ENCODE measurements at places on chromosomes 6 and 20.

DNA sequence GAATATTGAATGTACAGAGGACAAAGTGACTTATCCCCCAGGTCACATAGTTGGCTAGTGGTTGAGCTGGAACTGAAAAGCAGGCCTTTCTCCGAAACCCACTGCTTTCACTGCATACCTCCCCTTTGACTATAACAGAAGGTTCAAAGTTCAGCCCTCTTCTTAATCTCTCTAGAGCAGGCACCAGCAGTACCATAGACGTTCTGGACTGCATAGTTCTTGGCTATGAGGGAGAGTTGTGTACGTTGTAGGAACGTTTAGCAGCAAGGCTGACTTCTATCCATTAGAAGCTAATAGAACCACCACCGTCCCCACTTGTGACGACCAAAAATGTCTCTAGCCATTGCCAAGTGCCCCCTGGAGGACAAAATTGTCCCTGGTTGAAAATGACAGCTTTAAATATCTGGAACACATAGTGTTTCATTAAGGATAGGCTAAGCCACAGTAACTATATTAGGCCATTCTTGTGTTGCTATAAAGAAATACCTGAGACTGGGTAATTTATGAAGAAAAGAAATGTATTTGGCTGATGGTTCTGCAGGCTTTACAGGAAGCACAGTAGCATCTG, 123.8 kb upstream of the MTHFD1L start:
- DNase-seq = no peak

GRCh38 chr20:63655249-63655648, 2.0 kb upstream of the STMN3 start:
- no peak for DNase-seq

GRCh38 chr6:106360989-106361430, 493 bp downstream of the CRYBG1 start:
- DNase-seq = no peak

- no peak for DNase-seq
These were observed 65.5 kb downstream of the GMDS start for GRCh38 chr6:2179950-2180349.

DNA sequence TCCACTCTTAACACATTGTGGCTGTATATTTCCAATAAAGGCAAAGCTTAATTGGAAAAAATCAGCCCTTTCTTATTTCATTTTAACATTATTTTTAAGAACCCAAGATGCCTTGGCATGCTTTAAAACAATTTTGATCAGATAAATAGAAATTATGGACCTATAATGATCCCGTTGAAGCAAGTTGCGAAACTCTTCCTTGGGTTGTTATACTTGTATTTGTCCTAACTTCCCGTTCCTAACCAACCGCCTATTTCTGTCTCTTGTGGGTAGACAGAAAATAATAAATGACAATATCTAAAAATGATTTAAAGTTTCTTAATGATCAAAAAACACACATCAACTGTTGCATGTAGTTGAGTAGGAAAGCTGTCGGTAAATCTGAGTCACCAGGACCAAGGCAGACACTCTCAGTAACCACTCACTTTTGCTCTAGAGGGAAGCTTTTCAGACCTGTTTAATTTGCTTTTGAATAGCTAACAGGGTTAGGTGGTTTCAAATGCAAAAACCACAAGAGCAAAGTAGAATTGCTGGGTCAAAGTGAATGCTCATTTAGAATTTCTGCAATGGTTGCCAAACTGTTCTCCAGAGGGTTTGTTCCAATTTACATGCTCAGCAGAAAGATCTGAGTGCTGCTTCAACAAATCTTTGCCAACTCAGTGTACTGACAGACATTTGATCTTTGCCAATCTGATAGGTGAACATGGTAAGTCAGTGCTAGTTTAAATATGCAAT, 34.2 kb upstream of the KCNK5 start:
- no peak for DNase-seq

DNA sequence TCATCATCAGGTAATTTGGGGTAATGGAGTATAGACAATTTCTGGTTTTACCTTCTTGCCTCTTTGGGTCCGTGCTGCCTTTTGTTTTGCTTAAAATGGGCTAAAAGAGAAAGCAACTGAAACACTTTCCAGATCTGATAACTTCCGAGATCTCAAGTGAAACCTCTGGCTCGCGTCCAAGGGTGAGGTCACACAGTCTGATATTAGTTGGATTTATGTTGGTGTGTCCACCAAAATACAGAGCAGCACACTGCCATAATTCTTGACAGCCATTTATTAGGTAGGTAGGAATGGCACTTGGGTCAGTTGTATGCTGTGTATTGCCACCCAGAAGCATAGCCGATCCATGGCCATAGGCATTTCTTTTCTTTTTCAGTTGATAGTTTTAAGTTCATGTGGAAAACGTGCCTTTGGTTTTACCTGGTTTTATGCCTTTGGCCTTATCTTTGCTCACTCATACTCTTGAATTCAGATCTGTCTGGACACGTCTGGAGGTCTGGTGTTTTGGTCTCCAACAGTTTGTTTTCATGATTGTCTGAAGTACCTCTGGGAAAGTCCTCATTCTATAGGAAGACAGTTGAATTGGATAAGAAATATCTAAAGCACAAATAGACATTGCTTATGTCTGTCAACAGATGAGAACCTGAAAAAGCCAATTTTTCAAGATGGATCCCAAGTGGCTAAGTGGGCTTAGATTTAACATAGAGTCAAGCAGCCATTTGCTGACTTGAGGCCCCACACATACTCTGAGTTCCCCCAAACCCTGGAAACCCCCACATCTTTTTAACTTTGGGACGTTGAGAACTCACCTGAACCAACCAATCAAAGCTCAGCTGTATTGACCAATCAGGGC, 320.8 kb downstream of the SOX4 start:
- no peak for DNase-seq

- no peak for DNase-seq
These were observed 183.0 kb downstream of the THBS2 start for GRCh38 chr6:169070506-169071176.

- DNase-seq = no peak
These were observed 6.1 kb upstream of the ULBP2 start for GRCh38 chr6:149935668-149936067.

- no peak for DNase-seq
These were observed 70.5 kb downstream of the FAM217A start for GRCh38 chr6:4008324-4009047.

GRCh38 chr6:33213166-33213988, 5.1 kb downstream of the RING1 start:
- DNase-seq = no peak

DNA sequence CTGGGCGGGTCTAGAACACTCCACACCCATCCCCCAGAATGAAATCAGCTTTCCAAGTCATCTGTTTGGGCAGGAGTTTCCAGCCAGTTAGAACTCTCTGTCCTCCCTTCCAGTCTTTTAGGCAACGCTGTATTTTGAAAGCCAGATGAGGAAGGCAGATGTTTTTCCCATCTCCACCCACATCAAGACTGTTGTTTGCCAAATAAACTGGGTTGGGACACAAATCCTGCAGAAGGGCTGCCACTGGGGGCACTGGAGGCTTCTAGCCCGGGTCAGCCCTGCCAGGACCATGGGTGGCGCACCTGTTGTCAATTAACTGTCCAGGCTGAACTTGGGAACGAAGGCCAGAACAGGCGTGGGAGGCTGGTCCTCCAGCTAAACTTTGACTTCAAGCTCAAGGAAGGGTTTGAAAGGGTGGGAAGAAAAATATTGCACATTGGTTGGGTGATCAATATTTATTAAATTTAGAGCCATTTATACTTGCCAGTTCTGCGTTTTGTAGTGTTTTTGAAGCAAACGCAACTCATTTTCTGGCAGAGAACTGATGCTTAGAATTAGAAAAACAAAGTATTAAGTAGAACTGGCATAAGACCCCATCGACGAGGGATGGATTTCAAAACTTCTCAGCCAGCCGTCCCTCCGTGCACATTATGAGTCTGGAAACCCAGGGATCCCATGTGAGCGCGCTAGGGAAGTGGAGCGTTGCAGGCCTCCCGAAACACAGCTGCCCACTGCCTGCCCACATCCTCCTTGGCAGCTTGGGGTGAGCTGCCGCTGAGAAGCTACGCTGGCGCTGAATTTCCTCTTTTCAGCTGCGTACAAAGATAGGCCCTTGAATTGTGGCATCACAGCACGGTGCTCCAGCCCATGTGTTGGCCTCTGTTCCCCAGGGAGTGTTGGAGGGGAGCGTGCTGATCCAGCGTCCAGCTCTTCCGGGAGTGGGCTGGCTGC, 297.4 kb downstream of the QKI start:
- no peak for DNase-seq

GRCh38 chr6:26086211-26086610, 1.0 kb upstream of the HFE start:
- no peak for DNase-seq

DNA sequence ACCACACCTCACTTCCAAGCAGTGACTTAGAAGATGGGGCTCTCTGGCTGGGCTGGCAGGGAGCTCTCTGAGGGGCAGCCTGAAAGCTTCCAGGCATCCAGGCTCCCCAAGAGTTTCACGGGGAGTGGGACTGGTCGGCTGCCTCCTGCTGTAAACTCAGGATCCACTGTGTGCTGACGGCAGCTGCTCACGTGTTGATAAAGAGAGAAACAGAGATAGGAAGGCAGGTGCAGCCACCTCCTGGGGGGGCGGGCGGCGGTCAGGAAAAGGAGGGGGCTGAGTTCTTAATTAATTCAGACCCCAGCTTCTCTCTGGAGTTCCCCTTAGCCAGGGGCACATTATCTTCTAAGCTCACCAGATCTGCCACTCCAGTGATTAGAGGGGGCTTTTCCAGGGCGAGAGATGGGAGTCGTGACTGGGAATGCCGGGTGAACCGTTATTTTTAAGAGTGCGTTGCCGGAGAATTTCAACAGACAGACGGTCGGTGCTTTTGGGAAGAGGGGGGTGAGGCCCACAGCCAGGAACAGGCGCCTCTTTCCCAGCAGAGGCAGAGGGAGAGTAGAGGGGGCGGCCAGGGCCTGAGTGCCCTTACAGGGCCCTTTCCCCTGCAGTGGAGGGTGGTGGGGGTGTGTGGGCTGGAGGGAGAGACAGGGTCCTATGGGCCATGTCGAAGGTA, 70.9 kb downstream of the CD40 start:
- DNase-seq = no peak

- no peak for DNase-seq
These were observed 279.9 kb downstream of the CD83 start for GRCh38 chr6:14397518-14397901.

DNA sequence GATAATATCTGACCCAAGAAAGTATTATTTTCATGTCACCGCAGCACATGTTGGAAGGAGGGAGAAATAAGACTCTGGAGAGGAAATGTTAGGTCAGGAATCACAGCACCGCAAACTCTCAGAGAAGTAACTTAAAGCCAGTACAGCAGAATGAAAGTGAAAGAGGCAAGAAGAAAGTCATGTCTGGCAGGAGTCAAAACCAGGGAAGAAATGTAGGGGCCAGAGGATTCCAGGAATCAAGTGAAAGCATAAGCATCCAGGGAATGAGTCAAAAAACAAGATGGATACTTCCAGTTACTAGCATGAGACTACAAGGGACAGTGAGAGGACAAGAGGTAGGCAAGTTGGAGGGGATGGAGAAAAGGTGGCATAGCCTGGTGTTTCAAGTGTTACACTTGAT, 80.4 kb downstream of the AK9 start:
- DNase-seq = no peak

- DNase-seq = no peak
These were observed 73.2 kb downstream of the LY86 start for GRCh38 chr6:6661684-6662083.

GRCh38 chr6:126718600-126719327, 378.8 kb downstream of the CENPW start:
- DNase-seq = no peak

DNA sequence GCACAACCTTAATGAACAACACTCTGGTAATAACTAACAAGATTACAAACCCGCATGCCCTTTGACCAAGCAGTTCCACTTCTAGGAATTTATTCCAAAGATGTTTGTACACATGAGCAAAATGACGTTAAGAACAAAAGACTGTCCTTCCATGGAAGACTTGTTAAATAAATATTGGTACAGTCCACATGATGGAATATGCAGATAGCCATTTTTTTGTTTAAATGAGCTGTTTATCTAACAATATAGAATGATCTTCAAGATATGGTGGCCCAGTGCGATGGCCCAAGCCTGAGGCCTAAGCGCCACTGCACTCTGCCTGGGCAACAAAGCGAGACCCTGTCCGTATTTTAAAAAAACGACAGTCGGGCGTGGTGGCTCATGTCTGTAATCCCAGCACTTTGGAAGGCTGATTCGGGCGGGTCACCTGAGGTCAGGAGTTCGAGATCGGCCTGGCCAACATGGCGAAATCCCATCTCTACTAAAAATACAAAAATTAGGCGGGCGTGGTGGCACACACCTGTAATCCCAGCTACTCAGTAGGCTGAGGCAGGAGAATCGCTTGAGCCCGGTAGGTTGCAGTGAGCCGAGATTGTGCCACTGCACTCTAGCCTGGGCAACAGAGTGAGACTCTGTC, 7.4 kb upstream of the AHCY start:
- no peak for DNase-seq

DNA sequence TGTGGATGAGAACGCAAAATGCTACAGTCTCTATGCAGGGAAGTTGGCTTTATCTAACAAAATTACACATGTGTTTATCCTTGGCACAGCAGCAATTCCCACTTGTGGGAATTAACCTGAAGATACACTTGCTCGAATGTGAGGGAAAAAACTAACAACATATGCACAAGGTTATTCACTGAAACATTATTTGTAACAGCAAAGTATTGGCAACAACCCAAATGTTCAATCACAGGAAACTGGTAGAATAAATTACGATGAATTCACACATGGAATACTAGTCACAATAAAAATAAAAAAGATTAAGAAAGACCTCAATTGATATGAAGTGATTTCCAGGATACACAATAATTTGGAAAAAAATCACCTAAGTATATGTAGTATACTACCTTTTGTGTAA, 68.1 kb upstream of the OGFRL1 start:
- no peak for DNase-seq

- no peak for DNase-seq
These were observed 71.7 kb downstream of the RCAN2 start for GRCh38 chr6:46419576-46420002.

- no peak for DNase-seq
These were observed 2.3 kb downstream of the TRAPPC3L start for GRCh38 chr6:116543149-116543548.

DNA sequence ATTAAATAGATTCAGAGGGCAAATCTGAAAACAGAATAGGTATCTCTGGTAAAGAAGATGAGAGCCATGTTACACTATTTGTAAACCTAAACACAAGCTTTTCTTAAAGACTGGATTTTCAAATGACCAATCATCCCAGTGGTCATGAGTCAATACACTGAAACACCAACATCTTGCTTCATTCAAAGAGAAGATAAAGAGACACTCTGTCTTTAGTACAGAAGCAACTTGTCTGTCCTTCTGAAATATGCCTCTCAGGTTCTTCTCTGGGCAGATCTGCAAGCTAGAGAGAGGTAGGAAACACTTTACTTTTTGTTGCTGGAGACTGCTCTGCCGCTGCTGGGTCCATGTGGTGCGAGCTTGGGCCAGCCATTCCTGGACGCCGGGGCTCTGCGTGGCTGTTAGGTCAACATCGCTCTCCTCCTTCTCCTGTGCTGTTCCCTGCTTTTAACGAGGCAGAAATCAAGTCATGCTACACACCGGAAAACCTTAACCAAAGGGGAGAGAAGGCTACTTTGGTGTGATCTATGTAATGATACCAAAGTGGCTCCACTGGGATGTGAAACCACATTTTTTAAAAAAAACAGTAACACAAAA, 368.2 kb downstream of the SYNE1 start:
- no peak for DNase-seq

GRCh38 chr6:111711476-111711875, 105.8 kb upstream of the TRAF3IP2 start:
- no peak for DNase-seq

GRCh38 chr20:38894091-38894847, 31.9 kb upstream of the FAM83D start:
- DNase-seq = no peak

GRCh38 chr6:68038815-68039408, 596.2 kb upstream of the ADGRB3 start:
- DNase-seq = no peak

Data from stimulated activated CD8-positive, alpha-beta memory T cell treated with anti-CD3 and anti-CD28 coated beads, Interleukin-4, amount 100 ng/mL, for 24 hours (primary cell).